LoVo (cell line): ENCODE measurements at places on chromosomes 7 and 10.

GRCh38 chr7:106613848-106614560 is 47.0 kb downstream of the CCDC71L start:
- no peak for DNase-seq

DNA sequence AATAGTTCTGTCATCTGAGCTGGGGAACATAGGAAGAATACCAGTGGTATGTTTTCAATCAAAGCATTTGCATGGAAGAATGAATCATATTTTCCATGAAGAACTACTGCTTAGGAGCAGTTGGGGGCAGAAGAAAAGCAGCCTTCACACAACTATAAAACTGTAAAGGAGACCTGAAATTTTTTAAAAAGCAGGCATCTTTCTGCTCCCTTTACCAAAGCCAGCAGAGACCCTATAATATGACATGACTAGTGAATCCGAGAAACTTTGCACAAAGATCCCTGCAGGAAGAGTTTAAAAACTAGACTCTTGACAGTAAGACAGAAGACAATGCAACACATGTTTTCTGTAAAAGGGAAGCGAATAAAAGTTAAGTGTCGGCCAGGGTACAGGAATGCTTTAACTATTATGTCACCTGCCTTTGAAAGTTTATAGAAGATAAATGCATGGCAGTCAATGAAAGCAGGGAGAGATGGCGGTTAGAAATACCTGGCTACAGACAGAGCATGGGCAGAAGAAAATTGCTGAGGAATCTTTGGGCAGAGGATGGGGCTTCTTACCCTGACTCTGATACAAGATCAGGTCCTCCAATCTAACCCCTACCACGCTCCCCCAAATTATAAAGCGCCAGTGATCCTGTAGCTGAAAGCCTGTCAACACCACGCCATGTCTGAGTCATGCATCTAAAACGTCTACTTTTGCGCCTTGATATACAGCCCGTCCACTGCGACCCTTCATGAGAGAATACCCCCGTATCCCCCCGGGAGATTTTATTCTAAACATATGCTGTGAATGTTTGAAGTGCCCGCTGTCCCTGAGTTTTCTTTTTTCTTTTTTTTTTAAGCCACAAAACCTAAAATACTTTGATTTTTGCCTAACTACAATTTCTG is 93.1 kb downstream of the GLI3 start:
- DNase-seq: no peak

GRCh38 chr7:28573059-28573553 is 160.8 kb downstream of the CREB5 start:
- DNase-seq: peak; percentile 8

GRCh38 chr7:137626469-137627067 is 220.2 kb downstream of the DGKI start:
- DNase-seq: peak; percentile 51

GRCh38 chr10:10591715-10592341 is 425.8 kb upstream of the CELF2 start:
- no peak for DNase-seq

DNA sequence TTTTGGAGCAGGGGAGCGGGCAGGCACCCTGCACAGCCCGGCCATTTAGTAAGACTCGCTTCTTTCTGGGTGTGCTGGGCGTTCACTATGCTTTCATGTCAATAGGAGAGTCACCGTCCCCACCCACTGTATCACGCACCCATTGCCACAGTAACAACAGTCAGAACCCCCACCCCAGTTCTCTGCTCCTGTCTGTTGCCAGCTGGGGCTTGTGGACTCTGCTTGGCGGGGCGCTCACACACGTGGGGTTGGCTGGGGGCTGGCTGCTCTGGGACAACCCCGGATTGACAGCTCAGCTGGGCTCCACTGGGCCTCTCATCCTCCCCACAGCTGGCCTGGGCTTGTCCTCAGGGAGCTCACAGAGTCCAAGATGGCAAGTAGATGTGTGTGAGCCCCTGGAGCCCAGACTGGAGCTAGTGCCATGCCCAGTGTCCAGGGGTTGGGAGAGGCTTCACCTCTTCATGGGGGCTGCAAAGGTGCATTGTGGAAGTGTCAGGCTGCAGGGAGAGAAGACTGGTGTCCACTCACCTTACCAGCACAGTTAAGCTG is 59.6 kb downstream of the GLRX3 start:
- DNase-seq: no peak

DNA sequence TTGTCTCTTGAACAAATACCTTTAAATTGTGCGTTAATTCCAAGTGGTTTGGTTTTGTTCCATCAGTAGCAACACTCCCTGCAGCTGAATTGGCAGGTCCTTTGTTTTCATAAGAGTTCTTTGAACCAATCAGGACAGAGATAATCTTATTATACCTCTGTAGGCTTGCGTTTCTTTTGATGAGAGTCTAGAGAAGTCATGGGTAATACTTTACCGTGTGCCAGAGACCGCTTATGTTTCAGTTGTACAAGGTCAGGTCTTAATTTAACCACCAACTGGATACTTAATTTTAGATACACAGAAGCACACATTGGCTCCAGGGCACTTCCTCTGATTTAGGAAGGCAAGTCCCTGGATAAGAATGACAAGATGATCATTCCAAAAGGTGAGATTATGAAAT is at the start of gene ASB15:
ASB15 (plus strand) TSS at position 292 of the 400 bp plus-strand sequence. CDS start 12,682 bp downstream, outside the sequence.
- DNase-seq: no peak

DNA sequence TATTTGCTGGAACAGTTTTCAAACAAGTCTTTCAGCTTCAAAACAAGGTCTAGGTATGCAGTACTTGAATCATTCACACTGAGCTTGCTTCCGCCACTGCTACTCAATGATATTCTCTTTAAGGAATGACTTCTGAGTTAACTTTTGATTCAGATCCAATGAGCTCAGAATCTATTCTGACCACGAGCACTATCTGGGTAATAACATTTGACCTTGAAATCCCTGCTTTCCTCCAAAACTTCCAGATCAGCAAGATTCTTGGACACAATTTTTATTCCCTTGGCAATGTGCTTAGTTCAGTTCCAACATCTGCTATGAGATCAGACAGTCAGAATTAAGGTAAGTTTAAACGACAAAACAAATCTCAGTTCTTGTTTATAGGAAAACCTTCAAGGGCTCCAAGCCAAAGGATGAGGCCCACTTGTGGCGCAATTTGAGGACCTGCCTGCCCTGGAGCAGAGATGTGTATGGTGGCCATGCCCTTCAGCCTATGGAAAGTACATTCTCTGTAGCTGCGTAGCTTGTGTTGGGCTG is 87.2 kb downstream of the RNF216 start:
- no peak for DNase-seq

DNA sequence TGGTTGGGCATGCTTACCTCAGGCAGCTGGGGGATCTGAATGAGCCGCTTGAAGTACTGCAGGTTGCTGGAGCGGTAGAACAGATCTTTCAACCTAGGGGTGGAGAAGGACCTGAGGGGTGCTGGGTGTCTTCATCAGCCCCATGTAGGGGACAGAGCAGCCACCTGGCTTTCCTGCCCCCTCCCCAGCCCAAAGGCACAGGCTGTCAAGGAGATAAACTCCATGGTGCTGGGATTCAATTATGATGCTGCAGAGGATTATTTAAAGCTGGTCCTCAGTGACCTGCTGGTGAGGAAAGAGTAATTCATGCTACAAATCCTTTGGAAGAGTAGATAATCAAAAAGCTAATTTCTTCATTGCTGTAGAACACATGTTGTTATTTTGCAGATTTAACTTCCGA is 71.1 kb downstream of the SPDYE5 start:
- DNase-seq: no peak

DNA sequence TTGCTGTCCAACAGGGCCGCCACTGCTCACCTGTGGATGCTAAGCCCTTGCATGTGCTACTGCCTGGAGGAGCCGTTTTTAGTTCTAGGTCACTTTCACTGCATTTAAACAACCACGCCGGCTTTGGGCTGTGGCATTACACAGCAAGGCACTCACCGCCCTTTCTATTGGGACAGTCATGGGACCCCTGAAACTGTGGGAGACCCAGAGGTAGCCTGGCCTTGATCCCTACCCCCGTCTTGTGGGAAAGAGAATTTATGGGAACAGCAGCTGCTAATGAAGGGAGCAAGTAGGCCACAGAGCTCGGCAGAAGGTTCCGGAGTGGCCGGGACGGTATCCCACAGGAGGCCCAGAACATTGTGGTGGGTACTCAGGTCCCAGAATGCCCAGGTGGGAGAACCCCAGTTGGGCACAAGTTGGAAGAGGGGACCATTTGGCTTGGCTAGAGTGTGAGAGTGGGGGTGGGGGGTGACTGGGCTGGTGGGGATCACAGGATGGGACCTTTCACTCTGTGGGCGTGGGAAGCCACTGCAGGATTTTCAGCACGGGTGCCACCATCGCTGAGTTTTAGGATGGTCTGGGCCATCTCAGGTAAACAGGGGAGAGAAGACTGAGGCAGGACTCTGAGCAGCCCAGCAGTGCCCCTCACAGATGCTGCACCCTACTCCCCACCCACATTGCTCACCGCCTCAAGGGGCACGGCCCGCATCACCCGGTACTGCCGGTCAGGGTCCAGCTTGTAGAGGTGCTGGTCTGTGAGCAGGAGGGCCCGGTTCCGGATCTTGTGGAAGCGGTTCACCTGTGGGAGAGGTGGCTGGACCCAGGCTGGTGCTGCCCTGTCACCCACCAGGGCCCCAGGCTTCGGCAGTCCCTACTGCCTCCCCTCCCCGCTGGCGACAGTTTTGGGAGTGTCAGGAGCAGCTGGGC is 15.2 kb downstream of the MYO1G start:
- DNase-seq: no peak

- DNase-seq: no peak
These were observed 131.1 kb downstream of the MTERF1 start for GRCh38 chr7:91749418-91749817.

DNA sequence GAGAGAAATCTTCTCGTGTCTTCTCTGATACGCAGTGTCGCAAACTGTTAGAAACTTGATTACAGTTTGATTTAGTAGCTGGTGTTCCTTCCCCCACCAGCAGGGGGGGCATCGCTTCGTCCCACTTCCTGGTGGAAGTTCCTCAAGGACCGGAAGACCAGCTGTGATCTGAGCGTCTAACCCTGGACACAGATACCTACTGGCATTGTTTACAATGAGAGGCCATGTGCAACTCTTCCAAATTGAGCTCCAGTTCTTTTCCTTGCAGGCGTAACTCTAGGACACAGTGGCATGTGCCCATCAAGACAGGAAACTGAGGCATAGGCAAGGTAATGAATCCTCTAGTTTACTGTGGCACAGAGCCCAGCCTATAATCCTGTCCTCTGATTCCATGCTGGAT is 219.0 kb downstream of the CCDC3 start:
- DNase-seq: peak; percentile 42

- no peak for DNase-seq
These were observed 225.0 kb downstream of the CACNB2 start for GRCh38 chr10:18364987-18365775.

GRCh38 chr10:97974526-97975525 is 55.6 kb downstream of the CRTAC1 start:
- DNase-seq: no peak

DNA sequence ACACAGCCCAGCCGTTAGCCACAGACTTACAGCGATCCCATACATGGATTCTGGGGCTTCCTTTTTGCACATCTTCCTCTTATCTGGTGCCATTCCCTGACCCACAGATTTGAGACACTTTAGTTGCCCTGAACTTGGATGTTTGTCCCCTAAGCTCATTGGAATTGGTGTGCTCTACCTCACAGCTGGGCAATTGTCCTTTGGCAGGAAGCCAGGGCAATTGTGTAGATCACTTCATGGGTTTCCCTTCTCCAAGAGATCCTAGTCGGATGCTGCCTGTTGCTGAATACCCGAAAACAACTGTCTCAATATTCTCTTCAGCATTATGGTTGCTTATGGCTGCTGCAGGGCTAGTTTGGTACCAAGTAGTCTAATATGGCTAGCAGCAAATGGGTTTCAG is 470.7 kb upstream of the MKI67 start:
- DNase-seq: no peak

- no peak for DNase-seq
These were observed 60.5 kb downstream of the POM121L12 start for GRCh38 chr7:53095731-53096501.

GRCh38 chr7:51970961-51971665 is 654.5 kb upstream of the COBL start:
- no peak for DNase-seq

DNA sequence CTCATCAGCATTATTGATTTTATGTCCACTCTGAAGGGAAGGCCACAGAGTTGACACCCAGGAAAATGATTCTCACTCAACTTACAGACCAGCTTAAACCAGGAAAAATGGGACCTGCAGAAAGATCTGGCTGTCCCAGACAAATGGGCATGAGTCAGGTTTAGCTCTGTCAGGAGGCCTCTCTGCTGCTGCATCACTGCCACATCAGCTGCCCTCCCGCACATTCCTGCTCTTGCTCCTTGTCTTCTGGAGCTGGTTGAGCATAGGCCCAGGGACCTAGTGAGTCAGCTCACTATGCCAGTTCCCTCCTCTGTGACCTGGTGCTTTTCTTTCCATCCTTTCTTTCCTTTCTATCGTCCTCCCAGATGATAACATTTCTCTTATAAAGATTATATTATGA is 18.8 kb upstream of the SMNDC1 start:
- DNase-seq: no peak

DNA sequence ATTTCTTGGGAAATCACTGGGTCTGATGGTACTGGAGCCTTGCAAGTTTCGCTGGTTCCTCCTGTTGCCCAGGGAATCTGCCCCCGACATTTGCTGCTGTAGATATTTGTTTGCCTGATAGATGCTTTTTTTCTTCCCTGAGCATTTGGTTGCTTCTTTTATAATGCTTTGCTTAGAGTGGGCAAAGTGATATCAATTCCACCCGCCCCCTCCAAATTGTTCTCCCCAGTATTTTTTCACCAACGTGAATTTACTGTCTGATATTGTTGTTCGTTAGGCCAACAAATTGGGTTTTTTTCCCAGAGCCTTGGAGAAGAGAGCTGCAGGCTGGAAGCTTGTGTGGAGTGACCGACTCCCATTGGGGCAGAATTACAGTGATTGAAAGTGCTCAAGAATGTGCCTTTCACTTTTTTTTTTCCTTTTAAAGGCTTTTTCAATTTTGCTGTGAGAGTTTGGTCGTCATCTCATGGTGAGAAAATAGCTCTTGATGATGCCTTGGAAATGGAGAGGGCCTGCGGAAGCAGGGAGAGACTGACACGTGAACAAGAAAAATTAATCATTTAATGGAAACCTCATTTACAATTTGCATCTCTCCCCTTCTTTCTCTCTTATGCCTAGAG is 2.5 kb downstream of the GRK5 start:
- no peak for DNase-seq
